ENCODE measurements at places on chromosomes 3 and 15. TPM values are rescaled to one million over a fixed set of nuclear protein-coding genes. Genes with fewer than 3 reads are reported as not detected.

DNA sequence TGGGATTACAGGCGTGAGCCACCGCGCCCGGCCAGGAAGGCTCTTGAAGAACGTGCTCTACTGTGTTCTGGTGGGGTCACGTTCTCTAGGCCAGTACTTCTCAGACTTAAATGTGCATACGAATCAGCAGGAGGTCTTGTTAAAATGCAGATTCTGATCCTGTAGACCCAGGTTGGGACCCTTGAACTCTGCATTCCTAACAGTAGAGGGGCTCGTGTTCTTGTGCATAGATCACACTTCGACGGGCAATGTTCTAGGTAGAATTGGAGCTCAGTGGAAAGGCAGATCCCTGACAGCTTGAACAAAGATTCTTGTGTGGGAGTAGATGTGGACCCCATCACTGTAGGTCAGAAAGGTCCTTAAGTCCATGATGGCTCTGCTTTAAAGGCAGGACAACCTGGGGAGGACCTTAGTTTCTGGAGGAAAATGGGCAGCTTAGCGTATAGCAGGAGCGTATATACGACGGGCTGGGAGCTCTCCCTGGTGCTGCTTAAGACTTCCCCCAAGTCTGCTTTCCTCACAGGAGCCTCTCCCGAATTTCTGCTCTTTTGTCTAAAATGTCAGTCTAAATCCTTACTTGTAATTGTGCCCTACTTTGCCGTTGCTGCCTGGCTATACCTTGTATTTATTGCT, 16.9 kb upstream of the FAM81A start:
- H3K27me3 ChIP-seq = no peaks in the 10 kb centered on the region
- DNase-seq = peak; percentile 6
- no peaks in the 10 kb centered on the region for H3K36me3 ChIP-seq
- H3K4me3 ChIP-seq = no peak overlapping the region
- no peak overlapping the region for H3K27ac ChIP-seq

DNA sequence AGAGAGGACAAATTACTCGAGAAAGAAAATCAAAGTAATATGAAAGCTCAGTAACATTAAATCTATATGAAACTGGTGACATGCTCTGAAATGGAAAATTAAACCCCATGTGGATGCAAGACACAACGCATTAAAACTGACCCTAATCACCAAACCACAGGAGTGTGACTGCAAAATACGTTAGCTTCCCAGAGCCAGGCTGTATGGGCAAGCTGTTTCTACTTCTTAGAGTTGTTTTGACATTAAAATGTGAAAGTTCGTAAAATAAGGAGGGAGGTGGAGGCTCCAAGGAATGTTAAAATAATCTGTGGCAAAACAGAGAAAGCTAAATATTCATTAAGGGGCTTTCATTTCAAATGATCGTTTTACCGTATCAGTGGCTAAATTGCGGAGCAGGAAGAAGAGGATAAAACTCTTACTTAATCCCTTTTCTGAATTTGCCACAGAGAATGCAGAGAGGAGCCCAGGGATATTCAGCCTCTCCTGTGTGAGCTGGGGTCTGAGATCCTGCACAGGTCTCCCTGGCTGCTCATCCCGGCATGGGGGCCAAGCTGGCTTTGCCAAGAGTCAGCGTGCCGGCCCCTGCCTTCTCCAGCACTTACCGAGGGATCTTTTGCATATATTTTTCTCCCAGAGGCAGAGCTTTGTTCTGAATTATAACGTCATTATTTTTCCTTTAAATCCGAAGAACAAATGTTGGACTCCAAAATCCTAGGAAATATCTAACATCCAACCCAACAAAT, 239.8 kb upstream of the THBS1 start:
- no peaks in the 10 kb centered on the region for H3K27me3 ChIP-seq
- H3K4me3 ChIP-seq = no peak overlapping the region
- peaks cover 6% of the 10 kb centered on the region for H3K4me1 ChIP-seq
- H3K27ac ChIP-seq = no peak overlapping the region
- no peaks in the 10 kb centered on the region for H3K36me3 ChIP-seq
- DNase-seq = no peak

- H3K4me3 ChIP-seq = no peak overlapping the region
- no peaks in the 10 kb centered on the region for H3K36me3 ChIP-seq
- peak; percentile 99 for DNase-seq
- H3K27me3 ChIP-seq = no peaks in the 10 kb centered on the region
Measured at GRCh38 chr3:16060358-16060852, 114.1 kb upstream of the GALNT15 start.

- no peak overlapping the region for H3K4me3 ChIP-seq
- DNase-seq = no peak
- no peaks in the 10 kb centered on the region for H3K36me3 ChIP-seq
- no peak overlapping the region for H3K27ac ChIP-seq
- H3K27me3 ChIP-seq = peaks cover 62% of the 10 kb centered on the region
- no peaks in the 10 kb centered on the region for H3K4me1 ChIP-seq
Measured at GRCh38 chr3:77380136-77380535, 340.2 kb downstream of the ROBO2 start.

- H3K4me1 ChIP-seq = no peaks in the 10 kb centered on the region
- peaks cover 7% of the 10 kb centered on the region for H3K27me3 ChIP-seq
- DNase-seq = no peak
- H3K4me3 ChIP-seq = no peak overlapping the region
Measured at GRCh38 chr3:54324103-54324502, 201.8 kb downstream of the CACNA2D3 start.

DNA sequence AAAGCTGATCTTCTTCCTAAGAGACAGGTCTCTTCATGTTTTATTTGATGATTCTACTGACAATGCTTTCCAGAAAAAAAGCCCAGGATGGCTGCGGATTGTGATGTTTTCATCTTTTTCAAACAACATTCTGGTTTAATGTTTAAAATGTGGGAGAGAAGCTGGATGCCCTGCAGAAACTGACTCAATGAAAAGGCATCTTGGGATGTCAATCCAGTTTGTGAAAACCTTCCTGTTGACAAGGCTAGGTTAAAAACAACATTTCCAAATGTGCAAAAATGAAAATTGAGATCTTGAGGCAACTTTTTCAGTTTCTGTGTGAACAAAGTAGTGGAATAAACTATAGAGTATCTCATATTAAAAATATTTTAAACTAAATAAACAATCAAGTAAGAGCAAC, 156.0 kb upstream of the MRPL3 start:
- H3K27ac ChIP-seq = no peak overlapping the region
- no peaks in the 10 kb centered on the region for H3K36me3 ChIP-seq
- H3K4me3 ChIP-seq = no peak overlapping the region
- H3K27me3 ChIP-seq = no peaks in the 10 kb centered on the region

- H3K27me3 ChIP-seq = no peaks in the 10 kb centered on the region
- peaks cover 37% of the 10 kb centered on the region for H3K4me1 ChIP-seq
- H3K27ac ChIP-seq = no peak overlapping the region
- no peaks in the 10 kb centered on the region for H3K36me3 ChIP-seq
Measured at GRCh38 chr3:24490151-24490550, 4.5 kb downstream of the THRB start.

The RSL24D1 gene
- total RNA-seq = 43.5 TPM

The RBSN gene
- total RNA-seq = 26.8 TPM

GRCh38 chr3:85801955-85802354, 843.2 kb downstream of the CADM2 start:
- H3K4me3 ChIP-seq = no peak overlapping the region
- no peaks in the 10 kb centered on the region for H3K27me3 ChIP-seq
- H3K4me1 ChIP-seq = no peaks in the 10 kb centered on the region
- H3K36me3 ChIP-seq = no peaks in the 10 kb centered on the region

DNA sequence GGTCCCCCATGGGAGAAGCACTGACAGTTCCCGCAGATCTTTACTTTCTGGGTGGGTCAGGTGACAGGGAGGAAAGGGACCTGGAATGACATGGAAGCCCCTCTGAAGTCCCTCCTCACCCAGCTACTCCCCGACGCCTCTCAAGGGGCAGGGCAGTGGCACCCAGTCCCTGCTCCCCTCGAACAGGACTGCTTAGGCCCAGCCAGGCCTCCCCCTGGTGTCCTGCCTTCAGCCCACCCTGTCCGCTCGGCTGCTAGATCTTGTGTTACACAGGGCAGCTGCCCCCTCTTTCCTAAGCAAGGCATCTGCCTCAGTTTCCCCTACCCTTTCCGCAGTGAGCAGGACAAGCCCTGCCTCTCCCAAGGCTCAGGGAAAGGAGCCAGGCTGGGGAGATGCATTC, 226.5 kb downstream of the XXYLT1 start:
- no peak overlapping the region for H3K27ac ChIP-seq
- H3K4me3 ChIP-seq = no peak overlapping the region
- peaks cover 18% of the 10 kb centered on the region for H3K4me1 ChIP-seq
- H3K36me3 ChIP-seq = no peaks in the 10 kb centered on the region
- DNase-seq = no peak
- H3K27me3 ChIP-seq = no peaks in the 10 kb centered on the region

The TMEM40 gene
- 10.4 TPM for total RNA-seq

The ZDHHC23 gene
- 7.1 TPM for total RNA-seq

The PRTG gene
- 1.4 TPM for total RNA-seq

The ABHD10 gene
- total RNA-seq = 45.0 TPM

DNA sequence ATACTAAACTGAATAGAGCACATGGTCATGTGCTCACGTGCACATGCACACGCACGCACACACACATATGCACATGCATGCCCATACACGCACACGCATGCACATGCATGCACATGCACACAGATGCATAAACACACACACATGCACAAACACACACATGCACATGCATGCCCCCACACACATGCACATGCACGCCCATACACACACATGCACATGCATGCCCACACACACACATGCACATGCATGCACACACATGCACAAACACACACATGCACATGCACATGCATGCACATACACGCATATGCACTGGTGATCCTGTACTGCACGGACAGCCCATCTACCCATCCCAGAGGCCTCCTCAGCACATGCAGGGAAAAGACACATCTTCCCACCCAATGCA, 426.6 kb downstream of the OCA2 start:
- no peaks in the 10 kb centered on the region for H3K27me3 ChIP-seq
- no peaks in the 10 kb centered on the region for H3K36me3 ChIP-seq
- DNase-seq = no peak

DNA sequence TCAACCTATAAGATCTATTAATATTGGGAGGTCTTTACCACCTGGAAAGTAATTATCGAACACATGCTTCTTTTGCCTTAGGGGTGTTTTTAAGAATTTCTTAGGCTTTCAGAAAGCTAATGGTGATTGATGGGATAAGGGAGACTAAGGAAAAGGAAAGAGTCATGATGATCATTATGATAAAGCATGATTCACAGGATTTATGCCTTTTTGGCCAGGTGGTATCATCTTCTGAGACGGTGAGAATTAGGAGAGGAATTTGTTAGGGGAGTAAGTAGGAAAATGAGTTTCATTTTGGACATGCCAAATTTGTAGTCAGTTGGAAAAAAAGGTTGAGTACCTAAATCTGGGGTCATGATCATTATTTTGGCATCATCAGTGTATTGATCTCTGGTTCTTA, 8.9 kb downstream of the ARMC8 start:
- H3K27me3 ChIP-seq = no peaks in the 10 kb centered on the region
- no peak overlapping the region for H3K4me3 ChIP-seq
- peak; percentile 40 for DNase-seq
- no peaks in the 10 kb centered on the region for H3K4me1 ChIP-seq

DNA sequence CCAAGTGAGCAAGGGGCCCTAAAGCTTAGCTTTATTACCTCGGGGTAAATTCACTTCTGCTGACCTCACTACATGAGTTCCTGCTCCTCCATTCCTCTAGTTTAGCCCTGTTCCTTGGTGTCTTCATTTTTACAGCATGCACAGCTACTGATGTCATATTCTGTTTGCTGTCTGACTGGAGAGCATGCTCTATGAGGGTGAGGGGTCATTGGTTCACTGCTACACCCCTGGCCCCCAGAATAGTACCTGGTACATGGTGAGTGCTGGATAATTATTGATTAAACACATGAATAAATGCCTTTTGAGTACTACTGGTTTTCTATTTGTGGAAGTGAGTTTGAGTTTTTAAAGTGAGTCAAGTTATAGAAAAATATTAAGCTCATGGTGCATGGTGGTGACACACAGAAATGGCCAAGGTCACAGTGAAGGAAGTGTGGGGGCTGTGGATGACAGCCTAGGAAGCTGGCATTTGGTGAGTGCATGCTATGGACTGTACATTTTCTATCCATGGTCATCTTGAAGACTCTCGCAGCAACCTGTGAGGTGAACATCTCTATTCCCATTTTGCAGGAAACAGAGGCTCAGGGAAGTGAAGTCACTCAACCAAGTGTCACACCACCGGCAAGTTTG, 34.0 kb downstream of the RPLP1 start:
- H3K27ac ChIP-seq = no peak overlapping the region
- H3K4me3 ChIP-seq = no peak overlapping the region
- DNase-seq = no peak
- H3K27me3 ChIP-seq = no peaks in the 10 kb centered on the region
- 0 out of 2 replicates have a peak, but pooled peaks cover 5% of the 10 kb centered on the region for H3K4me1 ChIP-seq

DNA sequence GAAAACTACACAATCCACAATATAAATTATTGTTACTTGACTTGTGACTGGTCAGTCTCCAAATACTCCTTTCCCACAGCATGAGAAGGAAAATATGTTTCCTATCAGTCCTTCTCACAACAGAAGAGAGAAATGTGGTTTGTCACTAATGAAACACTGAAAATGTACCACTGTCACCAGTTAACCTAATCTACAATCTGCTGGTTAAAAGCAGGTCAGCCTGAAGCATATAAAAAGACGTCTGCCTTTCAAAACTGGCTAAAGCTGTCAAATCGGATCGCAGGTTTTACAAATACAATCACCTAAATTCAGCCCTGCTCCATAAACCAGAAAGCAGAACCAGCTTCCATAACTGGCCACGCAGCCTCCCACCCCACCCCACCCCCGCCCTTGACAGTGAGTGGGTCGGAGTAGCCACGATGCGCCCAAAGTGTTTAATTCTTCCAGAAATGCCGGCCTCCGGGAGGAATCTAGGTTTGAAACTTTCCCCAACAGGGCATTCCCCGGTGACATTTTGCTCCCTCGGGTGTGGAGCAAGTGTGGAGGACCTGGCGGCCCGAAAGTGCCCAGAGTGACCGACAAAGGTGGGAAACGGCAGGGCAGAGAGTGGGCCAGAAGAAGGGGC, 682 bp downstream of the ETFA start:
- peak overlapping the region; percentile 83 for H3K4me3 ChIP-seq
- peak overlapping the region; percentile 96 for H3K27ac ChIP-seq
- H3K4me1 ChIP-seq = peaks cover 45% of the 10 kb centered on the region
- no peaks in the 10 kb centered on the region for H3K36me3 ChIP-seq
- no peaks in the 10 kb centered on the region for H3K27me3 ChIP-seq
- peak; percentile 3 for DNase-seq

DNA sequence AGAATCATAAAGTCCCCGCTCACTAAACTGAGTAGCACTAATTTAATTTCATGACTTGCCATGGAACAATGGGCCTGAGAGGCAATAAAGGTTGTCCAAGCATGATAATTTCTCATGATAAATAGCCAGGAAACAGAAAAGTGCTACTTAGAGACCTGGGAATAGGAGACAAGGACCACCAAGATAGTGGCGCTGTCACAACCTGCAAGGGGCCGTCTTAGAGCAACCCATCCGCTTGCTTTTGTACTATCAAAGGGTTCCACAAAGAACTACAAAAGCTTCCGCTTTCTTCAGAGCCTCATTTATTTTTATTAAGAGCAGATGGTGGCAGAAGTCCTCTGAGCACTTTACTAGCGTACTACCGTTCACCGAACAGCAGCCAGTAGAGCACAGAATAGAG, 421.7 kb upstream of the GRM7 start:
- no peaks in the 10 kb centered on the region for H3K27me3 ChIP-seq
- H3K4me3 ChIP-seq = no peak overlapping the region
- H3K4me1 ChIP-seq = no peaks in the 10 kb centered on the region
- H3K36me3 ChIP-seq = no peaks in the 10 kb centered on the region
